ENCODE measurements at places on chromosomes 5 and 9.

GRCh38 chr5:130337179-130337888, 433.1 kb downstream of the CHSY3 start:
- no peak for DNase-seq

DNA sequence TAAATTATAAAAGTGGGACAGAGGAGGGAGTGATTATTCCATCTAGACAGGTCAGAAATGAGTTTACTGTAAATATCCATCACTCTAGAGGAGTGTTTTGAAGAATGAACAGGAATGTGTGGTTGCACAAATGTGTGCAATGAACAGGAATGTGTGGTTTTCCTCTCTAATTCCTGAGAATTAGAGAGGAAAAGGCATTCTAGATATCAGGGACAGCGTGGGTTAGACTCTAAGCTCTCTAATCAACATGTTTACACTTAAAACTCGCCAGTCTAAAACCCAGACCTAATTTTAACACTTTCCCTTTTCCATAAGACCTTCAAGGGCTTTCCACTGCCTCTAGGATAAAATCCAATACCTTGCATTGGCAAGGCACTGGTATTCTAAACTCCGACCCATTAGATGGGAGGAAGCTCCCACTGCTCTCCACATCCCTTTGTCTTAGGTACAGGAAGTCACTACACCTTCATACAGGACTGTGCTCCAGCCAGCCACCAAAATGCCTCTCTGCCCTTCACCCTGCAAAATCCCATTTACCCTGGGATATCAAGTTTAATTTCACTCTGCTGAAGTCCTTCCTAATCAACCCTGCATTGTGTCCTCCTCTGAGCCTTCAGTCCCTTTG, 67.9 kb downstream of the NFIB start:
- no peak for DNase-seq

- no peak for DNase-seq
These were observed 204.9 kb upstream of the TARS1 start for GRCh38 chr5:33235824-33236223.

DNA sequence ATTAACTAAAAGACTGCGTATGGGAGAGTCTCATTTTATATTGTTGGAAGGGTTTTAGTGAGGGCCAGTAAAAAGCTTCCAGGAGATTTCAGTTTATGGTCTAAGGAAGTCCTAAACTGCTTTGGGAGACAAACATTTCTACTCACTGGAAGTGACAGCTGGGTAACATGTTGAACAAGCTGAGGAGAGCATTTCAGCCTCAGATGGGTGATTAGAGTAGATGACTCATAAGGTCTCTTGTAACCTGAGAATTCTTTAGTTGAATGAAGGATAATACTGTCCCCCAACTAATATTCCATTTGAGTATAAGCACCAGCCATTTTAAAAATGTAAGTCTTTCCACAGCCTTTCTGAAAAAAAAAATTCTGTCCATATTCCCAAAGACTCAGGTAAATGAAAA, 218.0 kb upstream of the C9orf72 start:
- no peak for DNase-seq

DNA sequence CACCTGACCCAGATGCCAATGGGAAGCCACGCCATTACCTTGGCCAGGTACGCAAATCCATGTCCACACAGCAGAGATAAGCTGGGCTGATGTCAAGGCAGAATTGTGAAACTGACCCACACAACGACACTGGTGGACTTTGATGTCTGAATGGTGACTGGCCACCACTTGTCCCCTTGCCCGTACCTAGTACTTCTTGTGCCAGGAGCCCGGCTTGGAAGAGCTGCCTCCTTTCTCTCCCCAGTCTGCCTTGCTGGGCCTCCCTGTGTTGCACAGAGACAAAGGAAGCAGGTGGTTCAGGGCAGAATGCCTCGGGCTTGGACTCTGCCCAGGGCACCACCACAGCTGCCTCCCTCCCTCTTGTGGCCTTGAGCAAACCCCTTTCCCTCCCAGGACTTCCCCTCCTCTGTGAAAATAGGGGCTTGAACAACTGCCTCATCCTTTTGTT, 23.3 kb downstream of the PTGES2 start:
- no peak for DNase-seq

- no peak for DNase-seq
These were observed 490.1 kb upstream of the CD180 start for GRCh38 chr5:67686746-67687145.

DNA sequence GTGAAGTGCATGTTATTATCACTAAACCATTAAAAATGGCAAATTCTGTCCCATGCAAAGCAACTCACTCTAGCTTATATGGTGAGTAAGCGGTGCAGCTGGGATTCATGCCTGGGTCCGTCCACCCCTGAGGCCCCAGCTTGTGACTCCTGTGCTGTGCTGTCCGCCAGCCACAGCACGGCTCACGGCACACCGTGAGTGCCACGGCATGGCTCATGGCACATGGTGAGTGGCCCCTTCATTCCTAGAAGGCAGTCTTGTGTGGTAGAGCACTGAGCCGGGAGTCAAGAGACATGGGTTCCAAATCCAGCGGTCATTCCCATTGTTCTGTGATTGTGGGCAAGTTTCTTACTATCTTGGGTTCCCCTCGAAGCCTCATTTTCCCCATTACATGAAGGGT, 18.8 kb downstream of the RGS3 start:
- no peak for DNase-seq

GRCh38 chr5:173456751-173457171, 128.5 kb upstream of the STC2 start:
- no peak for DNase-seq

GRCh38 chr9:93645921-93646639, 69.7 kb downstream of the PHF2 start:
- DNase-seq: no peak

DNA sequence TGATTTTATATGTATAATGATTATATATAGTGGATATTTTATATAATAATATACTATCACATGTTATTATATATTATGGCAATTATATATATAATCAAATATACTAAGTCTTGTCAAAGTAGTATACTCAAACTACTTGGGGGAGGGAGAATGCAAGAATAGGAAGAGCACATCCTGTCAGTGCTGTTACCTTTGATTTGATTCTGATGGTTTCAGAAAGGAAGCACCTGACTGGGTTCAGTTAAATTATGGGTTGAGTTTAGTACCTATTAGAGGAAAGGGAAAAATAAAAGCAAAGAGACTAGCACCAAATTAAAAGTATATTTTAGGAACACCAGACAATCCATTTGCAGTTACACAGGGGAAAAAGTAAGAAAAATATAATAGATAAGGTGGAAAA, 107.6 kb downstream of the GRIA1 start:
- no peak for DNase-seq

DNA sequence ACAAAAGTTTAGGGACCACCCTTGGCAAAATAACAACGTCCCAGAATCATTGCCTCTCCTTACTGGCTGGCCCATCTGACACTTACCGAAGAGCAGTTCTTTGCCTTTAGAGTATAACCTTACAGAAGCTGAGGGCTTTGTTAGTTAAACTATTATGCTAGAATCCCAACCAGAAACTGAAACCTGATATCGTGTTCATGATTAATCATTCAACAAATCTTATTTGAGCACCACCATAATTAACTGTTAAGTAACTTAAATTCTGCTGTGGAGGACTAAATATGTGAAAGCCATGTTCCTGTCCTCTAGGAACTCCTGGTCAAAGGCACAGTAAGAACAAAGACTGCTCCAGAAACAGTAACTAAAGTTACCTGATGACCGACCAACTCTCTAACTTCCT, 104.9 kb downstream of the ARL15 start:
- no peak for DNase-seq

DNA sequence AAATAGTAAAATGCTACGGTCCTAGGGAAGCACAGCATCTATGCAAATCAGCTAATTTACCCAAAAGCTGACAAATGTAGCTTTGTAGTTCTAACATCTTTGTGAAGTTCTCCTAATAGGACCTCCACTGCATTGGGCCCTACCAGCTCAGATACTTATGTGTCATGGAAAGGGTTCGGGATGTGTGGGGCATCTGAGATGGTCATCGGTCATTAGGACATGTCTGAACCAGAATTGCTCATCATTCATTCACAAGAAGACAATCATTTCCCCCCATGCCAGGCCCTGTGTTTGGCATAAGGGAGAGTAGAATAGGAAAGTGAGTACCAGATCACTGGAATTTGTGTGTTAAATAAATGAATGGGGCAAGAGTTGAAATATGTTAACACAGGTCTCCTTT, 35.7 kb downstream of the PWWP2A start:
- no peak for DNase-seq

DNA sequence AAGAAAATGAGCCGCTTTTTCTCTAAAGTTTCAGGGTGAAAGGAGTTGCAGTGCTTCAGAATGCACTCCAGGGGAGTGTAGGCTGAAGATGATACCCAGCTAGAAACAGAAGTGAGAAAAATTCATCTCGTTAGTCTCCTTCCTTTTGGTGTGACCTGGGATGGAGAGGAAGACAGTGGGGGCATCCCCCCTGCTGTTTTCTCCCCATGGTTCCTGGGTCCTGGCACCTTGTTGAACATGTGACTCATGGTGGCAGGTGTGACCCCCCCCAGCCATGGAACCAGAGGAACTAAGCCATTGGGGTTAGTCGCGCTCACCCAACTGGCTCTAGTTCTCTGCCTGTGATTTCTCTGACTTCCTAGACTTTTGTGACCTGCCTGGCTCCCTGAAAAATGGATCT, 424.6 kb downstream of the CSNK1G3 start:
- DNase-seq: no peak

GRCh38 chr9:35563791-35564197, 41.3 kb upstream of the TESK1 start:
- no peak for DNase-seq

GRCh38 chr9:18473652-18474279, at the start of gene ADAMTSL1:
Gene ADAMTSL1, plus strand, starts transcription at chr9:18474153. Its CDS starts 80 bp downstream, at chr9:18474233.
- DNase-seq: no peak

GRCh38 chr5:39774605-39775004, 349.8 kb upstream of the DAB2 start:
- DNase-seq: no peak

DNA sequence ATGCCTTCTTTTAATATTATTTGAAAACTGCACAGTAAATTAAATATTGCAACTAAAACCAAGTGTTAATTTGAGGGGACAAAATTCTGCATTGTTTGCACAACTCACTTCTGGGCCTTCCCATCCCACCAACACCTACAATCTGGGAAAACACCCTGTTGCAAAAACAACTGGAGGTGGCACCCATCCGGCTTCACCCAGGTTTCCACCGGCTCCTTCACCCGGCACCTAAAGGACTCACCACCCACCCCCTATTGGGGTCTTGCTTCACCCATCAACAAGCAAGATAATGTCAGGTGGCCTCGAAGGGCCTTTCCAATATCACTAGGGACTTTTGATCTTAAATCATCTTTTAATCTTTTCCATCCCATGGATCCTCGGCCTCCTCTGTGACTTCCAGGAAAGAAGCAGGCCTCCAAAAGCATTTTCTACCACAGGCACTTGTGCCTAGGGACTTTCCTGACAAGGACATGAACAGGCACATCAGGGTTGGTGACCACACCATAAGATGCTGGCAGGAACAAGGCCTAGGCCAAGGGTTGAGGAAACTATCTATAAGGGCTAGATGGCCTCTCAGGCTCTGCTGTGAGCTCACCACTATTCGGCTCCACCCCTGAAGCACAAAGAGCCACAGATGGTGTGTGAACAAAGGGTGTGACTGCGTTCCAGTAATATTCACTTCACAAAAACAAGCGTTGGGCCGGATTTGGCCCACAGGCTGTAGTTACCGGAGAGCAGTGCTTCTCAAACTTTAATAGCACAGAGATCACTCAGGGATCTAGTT, 205.1 kb downstream of the AUH start:
- no peak for DNase-seq

DNA sequence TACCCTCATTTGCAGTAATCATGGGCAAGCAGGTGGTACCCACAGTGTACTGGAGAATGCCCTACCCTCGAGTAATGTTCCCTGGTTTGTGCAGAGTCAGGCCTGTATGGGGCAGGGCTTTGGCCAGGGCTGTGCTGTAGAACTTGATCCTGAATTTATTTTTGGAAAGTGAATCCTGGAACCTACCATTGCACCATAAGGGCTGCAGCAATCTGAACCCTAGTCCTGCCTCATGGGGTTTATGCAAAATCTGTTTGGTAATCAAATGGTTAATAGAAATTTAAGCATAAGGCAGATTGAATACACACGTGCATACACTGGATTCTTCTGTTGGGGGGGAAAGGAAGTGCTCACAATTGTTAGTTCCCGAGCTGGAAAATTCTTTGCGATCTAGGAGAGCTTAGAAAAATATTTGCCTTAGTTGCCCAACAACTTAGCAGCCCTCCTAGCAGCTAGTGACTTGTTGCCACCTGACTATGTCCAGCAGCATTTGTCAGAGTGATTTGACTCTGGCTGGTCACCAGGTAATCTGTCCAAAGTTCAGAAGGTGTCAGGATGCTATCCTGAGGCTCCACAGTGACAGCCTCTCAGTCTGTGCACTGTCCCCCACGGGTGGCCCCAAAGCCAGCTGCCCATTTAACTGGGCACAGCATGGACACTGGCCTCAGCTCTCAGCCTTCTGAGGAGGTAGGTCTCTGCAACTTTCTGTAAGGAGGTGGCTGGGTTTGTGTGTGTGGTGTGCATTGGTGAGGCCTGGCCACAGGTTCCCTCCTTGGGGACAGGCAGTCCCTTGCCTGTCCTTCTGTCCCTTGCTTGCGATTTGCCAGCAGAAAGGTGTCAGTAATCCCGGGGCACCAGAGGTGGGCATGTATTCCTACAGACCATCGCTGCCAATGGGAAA, 8.3 kb downstream of the MVB12B start:
- DNase-seq: no peak

- DNase-seq: no peak
These were observed 1.5 kb downstream of the GGTA1 start for GRCh38 chr9:121498150-121498486.

DNA sequence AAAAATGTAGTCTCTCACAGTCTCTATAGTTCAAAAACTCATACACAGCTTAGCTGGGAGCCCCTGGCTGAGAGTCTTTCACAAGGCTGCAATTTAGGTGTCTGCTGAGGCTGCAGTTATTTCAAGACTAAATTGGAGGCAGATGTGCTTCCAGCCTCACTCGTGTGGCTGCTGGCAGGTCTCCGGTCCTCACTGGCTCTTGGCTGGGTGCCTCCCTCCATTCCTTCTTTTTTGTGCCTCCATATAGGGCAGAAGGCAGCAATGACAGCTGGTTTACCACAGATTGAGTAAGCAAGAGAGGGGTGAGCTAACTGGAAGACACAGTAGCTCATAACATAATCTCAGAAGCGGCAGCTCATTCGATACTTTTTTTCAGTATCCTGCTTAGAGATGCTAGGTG, 2167.7 kb upstream of the WWC1 start:
- DNase-seq: no peak

- no peak for DNase-seq
These were observed 1647.4 kb upstream of the CDH9 start for GRCh38 chr5:28685794-28686193.

Measured in stimulated activated CD8-positive, alpha-beta memory T cell treated with anti-CD3 and anti-CD28 coated beads, Interleukin-15, amount 100 ng/mL, for 4 hours (primary cell).